ENCODE measurements at places on chromosomes 2 and 18.
A peak's percentile ranks its signal among the peaks of the same experiment; 100 is the strongest.

GRCh38 chr18:48850822-48851598 is 99.8 kb downstream of the SMAD7 start:
- no peak for DNase-seq

DNA sequence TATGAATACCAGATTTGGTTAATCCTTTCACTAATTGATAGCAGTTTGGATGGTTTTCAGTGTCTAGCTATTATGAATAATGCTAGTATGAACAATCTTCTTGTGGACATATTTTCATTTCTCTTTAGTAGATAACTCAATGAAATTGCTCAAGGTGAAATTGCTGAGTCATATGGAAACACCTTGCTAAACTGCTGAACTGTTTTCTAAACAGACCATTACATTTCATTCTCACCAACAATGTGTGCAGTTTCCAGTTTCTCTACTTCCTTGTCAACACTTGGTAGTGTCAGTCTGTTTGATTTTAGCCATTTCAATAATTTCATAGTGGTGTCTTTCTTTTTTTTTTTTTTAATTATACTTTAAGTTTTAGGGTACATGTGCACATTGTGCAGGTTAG is 250.0 kb downstream of the HRH4 start:
- DNase-seq = no peak

DNA sequence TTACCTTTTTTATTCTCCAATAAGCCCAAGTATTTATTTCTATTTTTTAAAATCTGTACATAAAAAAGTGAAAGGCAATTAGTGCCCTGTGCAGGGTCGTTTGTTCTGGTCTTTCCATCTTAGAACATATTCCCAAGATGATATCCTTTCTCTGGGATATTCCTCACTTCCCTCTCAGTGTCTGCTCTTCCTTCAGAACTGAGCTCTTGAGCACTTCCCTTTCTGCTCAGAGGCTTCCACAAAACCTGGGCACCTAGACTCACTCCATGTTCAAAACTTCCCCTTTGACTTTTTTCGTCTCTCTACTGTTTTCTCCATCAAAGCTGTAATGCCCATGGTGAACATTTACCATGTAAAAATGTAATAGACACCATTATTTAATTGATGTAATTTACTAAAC is 296.5 kb upstream of the TCF4 start:
- no peak for DNase-seq

DNA sequence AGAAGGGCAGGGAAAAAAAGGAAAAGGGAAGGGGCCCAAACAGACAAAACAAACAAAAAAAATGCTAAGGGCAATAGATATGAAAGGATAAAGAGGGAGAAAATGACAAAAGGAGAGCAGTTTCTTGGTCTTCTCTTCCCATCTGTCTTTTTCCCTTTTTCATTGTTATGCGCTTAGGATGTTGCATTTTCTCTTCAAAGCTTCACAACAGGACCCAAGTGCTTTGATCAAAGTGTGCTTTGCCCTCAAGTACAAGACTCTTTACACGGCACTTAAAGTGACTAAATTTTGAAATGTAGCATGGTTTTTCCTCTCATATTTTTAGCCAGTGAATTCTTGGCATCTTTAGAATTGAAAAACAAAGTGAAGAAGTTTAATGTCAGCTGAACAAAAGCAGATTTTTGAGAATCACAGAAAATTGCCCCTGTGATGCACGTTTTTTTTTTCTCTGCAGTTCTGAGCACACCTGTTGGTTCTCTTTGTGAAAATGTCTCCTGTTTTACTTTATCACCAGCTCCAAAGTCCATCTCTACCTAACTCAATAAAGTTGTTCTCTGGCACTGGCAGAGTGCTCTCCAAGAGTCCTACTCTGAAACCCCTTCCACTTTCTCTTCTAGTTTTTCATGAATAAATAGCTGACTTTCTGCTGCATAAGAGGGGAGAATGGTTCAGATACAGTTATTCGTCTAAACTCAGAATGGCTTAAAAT is 126.6 kb downstream of the KCNH7 start:
- DNase-seq = no peak

- DNase-seq = no peak
Measured at GRCh38 chr2:169768262-169768995, 30.2 kb upstream of the SSB start.

DNA sequence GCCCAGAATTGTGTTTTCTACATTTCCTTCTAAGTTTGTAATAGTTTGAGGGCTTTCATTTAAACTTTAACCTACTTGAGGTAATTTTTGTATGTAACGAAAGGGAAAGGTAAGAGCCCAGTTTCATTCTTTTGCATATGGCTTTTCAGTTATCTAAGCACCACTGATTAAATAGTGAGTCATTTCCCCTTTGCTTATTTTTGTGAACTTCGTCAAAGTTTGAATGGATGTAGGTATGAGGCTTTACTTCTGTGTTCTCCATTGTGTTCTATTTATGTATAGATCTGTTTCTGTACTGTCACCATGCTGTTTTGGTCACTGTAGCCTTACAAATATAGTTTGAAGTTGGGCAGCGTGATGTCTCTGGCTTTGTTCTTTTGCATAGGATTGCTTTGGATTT is 944.8 kb upstream of the CNTNAP5 start:
- no peak for DNase-seq

DNA sequence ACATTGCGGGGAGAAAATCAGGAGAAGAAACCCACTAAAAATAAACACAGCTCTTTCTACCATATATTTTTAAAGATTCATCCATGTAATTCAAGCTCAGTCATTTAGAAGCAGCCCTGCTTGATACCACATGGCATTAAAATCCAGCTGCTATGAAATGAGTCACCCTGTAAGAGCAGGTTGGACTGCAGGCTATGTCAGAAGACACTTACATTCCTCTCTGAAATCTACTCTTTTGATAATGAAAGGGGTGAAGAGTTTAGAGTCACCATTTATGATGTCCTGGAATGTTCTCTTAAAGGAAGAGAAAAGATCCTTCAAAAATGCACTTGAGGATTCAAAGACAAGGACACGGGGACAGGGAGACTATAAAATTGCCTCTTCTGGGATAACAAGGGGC is 100.6 kb upstream of the APCDD1 start:
- DNase-seq = peak; percentile 14

DNA sequence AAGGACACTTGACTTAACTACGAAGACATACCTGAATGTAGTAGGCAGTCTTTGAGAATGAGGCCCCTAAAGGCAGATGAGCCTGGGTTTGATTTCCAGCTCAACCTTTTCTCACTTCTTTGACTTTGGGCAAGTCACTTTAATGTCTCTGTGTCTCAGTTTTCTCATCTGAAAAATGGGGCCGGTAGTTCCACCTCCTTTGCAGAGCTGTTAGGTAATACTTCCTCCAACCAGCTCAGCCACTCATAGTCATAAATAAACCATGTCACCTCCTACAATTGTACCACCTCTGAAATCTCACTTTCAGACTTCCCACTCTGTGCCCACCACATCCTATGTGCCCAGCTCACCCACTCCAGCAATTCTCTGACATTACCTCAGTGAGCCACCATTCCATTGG is 10.4 kb downstream of the ARHGAP25 start:
- DNase-seq = no peak
